ENCODE measurements at places on chromosomes 12 and 14.

- peak; percentile 89 for DNase-seq
Measured at GRCh38 chr12:32501835-32502333, 102.5 kb downstream of the FGD4 start.

- DNase-seq, result no peak
Measured at GRCh38 chr14:78071016-78071549, 99.1 kb upstream of the NRXN3 start.

DNA sequence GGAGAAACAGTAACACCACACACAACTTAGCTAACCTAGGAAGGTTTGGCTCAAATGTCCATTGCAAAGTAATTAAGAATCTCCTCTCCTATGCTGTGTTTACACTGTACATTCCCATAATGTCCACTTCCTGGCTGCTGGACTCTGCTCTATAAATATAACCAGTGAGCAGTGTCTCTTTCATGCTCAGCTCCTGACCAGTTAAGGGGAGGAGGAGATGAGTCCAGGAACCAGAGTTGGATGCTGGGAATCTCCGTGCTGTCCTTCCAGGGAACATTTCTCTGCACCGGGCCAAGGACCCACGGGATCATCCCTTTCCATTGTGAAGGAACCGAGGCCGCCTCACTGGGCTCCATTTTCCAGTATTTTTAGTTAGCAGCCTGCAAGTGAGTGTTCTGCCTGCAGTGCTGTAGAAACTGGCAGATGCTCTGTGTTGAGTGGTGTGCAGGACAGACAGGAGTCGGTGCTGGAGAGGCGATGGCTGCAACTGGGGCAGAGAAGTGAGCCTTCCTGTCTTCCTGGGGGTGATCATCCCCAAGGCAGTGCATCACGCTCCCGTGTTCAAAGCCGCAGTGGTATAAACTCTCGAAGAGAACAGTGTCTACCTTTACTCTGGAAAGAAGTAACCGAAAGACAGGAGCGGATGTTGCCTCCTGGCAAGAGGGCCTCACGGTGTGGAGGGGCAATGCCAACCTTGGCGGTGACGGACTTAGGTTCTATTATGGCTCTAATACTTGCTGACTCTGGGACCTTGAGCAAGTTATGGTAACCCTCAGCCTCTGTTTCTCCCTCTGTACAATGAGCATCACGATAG lies 195.5 kb downstream of the CACNA1C start:
- DNase-seq, result no peak

- no peak for DNase-seq
Measured at GRCh38 chr14:100828031-100828769, 2.3 kb downstream of the MEG3 start.

GRCh38 chr14:64510825-64511671 lies 6.5 kb downstream of the ZBTB1 start:
- no peak for DNase-seq

GRCh38 chr12:5124401-5124800 lies 80.7 kb downstream of the KCNA5 start:
- no peak for DNase-seq

DNA sequence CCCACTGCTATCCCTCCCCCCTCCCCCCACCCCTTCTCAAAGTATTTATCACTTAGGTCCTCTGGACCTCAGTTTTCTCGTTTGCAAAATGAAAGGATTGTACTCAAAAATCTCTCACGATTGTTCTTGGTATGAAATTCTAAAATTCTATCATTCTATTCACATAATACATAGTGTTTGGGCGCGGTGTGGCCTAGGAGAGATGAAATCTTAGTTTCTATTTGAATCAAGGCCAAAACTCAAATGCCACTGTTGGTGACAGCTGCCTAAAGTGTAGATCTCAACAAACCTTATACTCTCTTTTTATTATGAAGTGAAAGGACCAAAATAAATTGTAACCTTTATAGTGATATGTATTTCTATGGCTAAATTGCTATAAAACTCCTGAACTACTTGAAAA lies 23.7 kb upstream of the YAF2 start:
- DNase-seq, result no peak

- DNase-seq, result no peak
Measured at GRCh38 chr12:55017416-55017925, 2.3 kb upstream of the NEUROD4 start.

- no peak for DNase-seq
Measured at GRCh38 chr12:11954181-11954580, 116.6 kb upstream of the BCL2L14 start.

- DNase-seq, result no peak
Measured at GRCh38 chr12:68796399-68796798, 11.6 kb upstream of the MDM2 start.

DNA sequence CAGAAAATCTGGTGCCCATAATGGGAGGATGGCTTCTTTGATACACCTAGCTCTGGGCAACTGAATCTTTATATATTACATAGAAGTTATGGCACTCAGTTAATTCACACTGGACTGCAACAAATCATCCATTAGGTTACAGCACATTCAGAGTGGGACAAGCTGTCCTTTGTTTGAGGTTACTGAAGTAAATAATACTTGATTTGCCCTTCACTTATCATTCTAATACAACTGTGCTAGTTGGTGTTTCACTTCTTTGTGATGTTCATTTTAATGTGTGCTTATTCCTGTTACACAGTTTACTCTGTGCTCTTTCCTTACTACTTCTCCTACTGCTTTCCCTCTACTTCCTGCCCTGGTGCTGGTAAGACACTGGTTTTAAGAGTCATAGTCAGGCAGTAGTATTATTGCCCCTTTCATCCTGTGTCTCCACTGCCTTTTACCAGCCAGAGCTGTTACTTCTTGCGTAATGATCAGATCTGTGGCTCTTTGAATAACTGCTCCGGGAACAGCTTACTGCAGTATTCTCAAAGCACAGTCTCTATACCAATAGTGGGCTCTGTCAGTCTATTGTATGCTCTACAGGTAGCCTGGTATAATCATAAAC lies 36.4 kb upstream of the GXYLT1 start:
- DNase-seq, result no peak

DNA sequence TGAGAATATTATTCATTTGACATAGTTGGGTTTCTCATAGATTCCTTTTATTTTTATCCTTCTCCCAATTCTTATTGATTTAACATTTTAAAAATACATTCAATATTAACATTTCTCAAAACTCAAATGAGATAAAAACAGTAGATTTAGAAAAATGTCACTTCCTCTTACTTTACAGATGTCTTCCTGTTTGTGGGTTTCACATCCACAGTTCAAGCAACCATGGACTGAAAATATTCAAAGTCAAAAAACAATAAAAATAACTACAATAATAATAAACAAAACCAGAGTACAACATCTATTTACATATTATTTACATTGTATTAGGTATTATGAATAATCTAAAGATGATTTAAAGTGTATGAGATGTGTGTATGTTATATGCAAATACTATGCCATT lies 111.3 kb upstream of the SLC16A7 start:
- no peak for DNase-seq

- no peak for DNase-seq
Measured at GRCh38 chr12:48712209-48712608, 4.3 kb downstream of the CCNT1 start.

GRCh38 chr12:33531261-33531660 lies 91.6 kb upstream of the SYT10 start:
- DNase-seq, result no peak

- DNase-seq, result no peak
Measured at GRCh38 chr12:130689408-130690405, 26.4 kb downstream of the RIMBP2 start.

GRCh38 chr14:57246933-57247657 lies 21.6 kb downstream of the EXOC5 start:
- no peak for DNase-seq

DNA sequence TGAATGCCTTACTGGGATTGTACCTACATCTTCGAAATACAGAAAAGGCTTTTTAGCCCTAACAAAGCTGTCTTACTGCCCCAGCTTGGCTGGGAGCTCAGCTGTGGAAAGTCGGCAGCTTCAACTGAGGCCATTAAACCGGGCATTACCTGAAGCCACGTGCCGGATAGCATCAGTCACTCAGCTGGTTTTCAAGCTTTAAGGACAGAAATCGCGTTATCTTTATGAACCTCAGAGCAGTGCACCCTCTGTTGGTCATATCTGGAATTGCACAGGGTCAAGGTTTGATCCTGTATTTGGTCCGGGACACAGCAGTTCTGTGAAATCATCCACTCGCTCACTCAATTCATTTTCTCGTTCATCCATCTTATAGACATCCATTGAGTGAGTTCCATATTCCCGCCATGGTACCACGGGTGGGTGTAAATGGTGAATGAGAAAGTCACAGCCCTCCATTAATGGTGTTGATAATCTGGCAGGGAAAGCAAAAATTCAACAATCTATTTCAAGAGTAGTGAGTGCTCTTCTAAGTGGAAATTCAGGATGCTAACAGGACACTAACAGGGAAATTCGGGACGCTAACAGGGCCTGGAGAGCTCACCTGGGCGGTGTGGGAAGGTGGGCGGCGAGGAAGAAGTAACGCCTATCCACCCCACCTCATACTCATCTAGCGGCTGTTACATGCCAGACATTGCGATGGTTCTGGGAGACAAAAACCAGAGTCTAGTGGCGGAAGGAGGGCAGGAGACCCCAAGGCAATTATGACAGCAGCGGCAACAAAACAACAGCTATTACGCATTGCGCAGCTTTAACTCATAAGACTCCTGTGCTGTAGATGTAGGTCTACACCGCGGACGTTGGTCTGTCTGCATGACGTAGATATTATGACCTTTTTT lies 60.6 kb upstream of the TCL1A start:
- DNase-seq, result no peak

GRCh38 chr12:47900131-47901062 lies 4.4 kb downstream of the VDR start:
- no peak for DNase-seq

- DNase-seq, result no peak
Measured at GRCh38 chr12:21972055-21972454, 30.8 kb upstream of the ABCC9 start.

DNA sequence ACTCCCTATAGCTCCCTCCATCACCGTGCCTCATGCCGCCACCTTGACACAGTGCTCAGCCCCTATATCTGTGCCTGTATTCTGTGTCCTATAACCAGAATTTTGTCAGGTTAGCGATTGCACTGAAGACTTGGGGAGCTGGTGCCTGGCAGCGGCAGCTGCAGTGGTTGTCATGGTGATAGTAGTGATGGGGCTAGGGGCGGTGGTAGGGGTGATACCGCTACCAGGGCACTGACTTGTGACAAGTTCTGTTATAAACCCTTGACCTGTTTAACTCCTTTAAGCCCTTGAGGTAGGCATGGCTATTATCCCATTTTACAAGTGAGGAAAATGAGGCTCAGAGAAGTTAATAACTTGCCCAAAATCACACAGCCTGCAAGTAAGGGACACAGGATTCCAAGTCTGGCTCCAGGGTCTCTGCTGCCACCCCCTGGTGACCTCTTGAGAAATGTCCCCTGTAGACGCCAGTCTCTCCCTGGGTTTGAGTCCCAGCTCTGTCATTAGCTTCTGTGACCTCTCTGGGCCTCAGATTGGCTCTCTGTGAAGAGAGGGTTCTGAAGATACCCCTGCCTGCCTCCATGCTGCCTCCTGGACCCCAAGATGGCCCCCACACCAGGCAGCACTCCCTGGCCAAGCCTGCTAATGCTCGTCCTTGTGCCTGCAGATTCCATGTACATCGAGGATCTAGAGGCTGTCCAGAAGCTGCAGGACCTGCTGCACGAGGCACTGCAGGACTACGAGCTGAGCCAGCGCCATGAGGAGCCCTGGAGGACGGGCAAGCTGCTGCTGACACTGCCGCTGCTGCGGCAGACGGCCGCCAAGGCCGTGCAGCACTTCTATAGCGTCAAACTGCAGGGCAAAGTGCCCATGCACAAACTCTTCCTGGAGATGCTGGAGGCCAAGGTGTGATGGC lies 121.9 kb downstream of the ESRRB start:
- DNase-seq, result no peak

GRCh38 chr12:101678081-101678480 lies 19.4 kb upstream of the CHPT1 start:
- DNase-seq, result no peak

GRCh38 chr14:75562089-75562488 lies 16.3 kb upstream of the FLVCR2 start:
- DNase-seq, result no peak

DNA sequence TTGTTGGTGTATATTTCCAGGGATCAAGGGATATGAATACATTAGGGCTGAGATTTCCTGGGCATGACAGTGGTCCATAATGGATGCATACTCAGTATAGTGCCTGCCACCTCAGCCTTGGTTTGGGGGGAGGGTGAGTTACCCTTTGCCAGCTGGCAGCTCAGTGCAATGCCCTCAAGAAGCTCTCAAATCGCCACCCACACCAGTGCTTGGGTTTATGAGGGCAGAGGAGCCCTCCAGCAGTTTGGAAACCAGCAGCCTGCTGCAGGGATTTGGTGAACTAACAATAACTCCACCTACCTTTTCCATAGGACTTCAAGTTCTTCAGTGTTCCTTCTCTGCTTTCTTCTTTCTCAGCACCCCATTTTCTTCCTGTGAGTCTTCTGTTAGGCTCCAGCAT lies 218.9 kb downstream of the LRFN5 start:
- DNase-seq, result no peak

GRCh38 chr14:58078068-58078467 lies 73.9 kb downstream of the ARMH4 start:
- no peak for DNase-seq

DNA sequence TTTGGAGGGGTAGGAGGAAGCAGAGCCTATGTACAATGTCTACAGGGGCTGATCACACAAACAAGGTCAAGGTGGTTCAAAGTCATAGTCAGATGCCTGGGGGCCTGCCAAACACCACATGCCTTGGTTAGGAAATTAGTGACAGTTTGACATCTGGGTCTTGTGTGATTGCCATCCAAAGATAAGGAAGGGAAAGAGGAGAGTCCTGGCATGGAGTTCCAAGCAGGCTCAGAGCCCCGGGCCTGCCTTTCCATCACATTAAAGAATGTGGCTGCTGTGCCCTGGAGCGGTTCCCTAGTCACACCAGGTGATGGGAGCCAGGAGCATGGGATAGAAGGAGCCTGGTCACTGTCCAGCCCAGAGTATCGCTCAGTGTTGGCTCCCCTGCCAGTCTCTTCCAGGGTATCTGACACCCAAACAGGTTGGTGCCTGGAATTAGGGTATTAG lies 53.6 kb upstream of the BCL2L14 start:
- DNase-seq, result no peak

GRCh38 chr14:64137657-64138290 lies 156.4 kb downstream of the ESR2 start:
- DNase-seq, result no peak

- no peak for DNase-seq
Measured at GRCh38 chr14:104351849-104352492, 213.6 kb downstream of the KIF26A start.

GRCh38 chr12:57837864-57838562 lies 8.5 kb downstream of the CTDSP2 start:
- no peak for DNase-seq

Data from vagina (tissue), 2 donors.